ENCODE measurements at places on chromosomes 5 and 9.

- no peak for DNase-seq
These were observed 289.8 kb upstream of the ANKRD55 start for GRCh38 chr5:56522960-56523359.

DNA sequence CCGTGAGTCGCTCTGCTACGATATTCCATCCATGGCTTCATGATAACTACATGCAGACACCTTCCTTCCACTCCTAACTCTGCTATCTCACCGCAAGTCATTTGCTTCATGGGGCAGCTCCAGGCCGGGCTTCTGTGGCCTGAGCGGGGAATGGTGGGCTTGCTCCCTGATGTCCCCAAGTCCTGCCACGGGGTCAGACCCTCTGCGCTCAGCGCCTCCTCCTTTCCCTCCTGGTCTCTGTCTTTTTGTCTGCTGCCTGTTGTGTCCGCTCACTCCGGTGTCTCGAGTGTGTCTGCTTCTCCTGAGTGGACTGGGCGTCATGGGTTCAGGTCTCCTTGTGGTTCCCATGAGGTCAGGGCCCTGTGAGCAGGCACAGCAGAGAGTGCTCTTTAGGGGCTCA, 139.6 kb downstream of the CACNA1B start:
- DNase-seq: no peak

GRCh38 chr9:21030389-21031035, 928 bp downstream of the HACD4 start:
- no peak for DNase-seq

- DNase-seq: no peak
These were observed 46.9 kb downstream of the HACD4 start for GRCh38 chr9:20984506-20984905.

GRCh38 chr9:121301881-121302286, 33.9 kb downstream of the GSN start:
- DNase-seq: no peak

DNA sequence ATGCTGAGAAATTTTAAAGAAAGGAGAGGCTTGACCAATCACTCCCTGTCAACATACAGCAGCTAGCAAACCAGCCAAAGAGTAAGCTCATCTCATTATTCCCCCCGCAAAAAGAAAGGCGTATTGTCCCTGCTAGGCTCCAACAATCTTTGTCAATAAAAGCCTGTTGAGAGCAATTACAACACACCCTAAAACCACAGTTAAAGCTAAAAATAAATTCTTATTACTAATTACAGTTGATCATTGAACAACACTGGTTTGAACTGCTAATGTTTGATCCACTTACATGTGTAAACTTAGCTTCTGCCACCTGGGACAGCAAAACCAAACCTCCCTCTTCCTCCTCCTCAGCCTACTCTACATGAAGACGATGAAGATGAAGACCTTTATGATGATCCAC, 151.2 kb downstream of the TSSK1B start:
- no peak for DNase-seq

GRCh38 chr9:92669527-92669889, 423 bp downstream of the IPPK start:
- peak; percentile 24 for DNase-seq

DNA sequence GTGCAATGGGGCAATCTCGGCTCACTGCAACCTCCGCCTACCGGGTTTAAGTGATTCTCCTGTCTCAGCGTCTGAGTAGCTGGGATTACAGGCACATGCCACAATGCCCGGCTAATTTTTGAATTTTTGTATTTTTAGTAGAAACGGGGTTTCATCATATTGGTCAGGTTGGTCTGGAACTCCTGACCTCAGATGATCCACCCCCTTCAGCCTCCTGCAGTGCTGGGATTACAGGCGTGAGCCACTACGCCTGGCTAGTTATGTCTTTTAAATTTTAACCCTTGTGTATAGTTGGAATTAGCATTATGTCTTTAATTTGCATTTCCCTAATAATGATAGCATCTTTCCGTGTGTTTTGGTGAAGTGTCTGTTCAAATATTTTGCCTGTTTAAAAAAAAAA, 11.5 kb downstream of the GPBP1 start:
- no peak for DNase-seq

DNA sequence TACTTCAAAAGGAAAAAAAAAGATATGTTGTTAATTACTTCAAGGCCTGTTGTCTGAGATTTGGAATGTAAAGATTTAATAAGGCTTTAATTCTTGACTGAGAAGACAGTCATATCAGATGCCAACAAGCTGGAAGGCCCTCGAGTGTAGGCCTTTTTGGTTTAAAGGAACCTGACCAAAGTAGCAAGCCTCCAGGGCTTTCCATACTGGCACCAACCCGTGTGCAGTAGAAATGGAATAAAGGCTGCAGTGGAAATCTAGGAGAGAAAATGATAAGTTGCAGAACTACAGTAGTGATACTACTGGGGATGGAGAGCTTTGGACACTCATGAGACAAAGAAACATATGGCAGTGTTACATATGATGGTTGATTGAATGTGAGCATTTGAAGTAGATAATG, 358.0 kb downstream of the TAF11L14 start:
- no peak for DNase-seq

GRCh38 chr9:90100014-90100413, 495.2 kb downstream of the GADD45G start:
- no peak for DNase-seq

DNA sequence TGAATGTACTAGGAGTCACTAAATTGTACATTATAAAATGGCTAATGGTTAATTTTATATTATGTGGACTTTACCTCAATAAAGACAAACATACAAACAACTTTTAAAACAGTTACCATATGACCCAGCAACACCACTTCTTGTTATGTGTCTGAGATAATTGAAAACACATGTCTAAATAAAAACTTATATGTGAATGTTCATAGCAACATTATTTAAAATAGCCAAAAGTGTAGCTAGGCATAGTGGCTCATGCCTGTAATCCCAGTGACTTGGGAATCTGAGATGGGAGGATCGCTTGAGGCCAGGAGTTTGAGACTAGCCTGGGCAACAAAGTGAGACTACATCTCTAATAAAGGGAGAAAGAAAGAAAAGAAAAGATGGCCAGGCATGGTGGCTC, 22.9 kb downstream of the SLC35A4 start:
- no peak for DNase-seq

DNA sequence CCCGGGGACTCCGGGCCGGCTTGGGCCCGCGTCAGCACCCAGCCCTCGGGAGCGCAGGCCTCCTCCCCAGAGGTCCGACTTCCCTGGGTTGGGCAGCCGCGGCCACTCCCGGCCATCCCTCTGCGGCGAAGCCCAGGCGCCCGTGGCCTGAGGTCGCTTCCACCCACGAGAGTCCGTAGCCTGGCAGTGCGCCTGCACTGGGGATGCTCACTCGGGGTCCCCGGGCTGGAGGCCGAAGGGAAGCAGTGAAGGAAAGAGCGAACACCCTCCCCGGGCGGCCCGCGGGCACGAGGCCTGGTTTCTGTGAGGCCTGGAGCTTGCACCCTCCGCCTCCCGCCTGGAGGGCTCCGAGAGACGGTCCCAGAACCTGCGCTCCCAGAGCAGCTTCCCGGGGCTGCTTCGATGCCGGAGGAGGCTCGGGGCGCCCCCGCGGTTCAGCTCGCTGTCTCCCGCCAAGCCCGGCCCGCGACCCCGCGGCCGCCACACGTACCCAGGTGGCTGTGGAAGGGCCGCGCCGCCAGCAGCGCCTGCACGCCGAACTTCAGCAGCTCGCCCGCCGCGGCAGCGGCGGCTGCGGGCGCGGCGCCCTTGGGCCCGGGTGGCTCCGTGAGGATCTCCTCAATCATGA, 607 bp downstream of the BARX1 start:
- DNase-seq: no peak

DNA sequence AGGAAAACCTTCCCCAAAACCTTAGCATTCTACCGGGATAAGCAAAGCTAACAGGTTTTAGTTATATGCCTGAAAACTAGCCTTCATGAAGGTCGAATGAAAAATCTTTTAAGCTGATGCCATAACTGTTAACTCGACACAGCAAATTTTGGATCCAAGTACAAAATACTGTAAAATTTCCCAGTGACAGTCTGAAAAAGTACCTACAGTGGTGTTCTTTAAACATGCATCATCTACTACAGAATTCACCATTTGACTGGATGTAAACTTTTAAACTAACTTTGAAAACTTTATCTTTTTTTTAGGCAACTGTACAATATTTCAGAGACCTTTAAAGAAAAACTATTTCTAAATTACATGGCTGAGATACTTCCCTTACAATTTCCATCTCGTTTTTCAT, 791 bp downstream of the RAPGEF6 start:
- DNase-seq: no peak

DNA sequence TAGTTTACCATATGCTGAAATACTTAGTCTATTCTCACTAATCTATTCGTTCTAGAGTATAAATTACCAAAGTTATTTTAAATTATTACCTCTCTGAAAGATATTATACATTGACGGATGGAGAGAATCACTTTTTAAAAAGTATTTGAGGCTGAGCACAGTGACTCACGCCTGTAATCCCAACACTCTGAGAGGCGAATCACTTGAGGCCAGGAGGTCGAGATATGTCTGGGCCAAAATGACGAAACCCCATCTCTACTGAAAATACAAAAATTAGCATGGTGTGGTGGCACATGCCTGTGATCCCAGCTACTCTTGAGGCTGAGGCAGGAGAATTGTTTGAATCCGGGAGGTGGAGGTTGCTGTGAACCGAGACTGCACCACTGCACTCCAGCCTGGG, 64.0 kb upstream of the SPATA31C2 start:
- DNase-seq: no peak

- DNase-seq: peak; percentile 19
These were observed 857 bp downstream of the FAM169A start for GRCh38 chr5:74865256-74865803.

DNA sequence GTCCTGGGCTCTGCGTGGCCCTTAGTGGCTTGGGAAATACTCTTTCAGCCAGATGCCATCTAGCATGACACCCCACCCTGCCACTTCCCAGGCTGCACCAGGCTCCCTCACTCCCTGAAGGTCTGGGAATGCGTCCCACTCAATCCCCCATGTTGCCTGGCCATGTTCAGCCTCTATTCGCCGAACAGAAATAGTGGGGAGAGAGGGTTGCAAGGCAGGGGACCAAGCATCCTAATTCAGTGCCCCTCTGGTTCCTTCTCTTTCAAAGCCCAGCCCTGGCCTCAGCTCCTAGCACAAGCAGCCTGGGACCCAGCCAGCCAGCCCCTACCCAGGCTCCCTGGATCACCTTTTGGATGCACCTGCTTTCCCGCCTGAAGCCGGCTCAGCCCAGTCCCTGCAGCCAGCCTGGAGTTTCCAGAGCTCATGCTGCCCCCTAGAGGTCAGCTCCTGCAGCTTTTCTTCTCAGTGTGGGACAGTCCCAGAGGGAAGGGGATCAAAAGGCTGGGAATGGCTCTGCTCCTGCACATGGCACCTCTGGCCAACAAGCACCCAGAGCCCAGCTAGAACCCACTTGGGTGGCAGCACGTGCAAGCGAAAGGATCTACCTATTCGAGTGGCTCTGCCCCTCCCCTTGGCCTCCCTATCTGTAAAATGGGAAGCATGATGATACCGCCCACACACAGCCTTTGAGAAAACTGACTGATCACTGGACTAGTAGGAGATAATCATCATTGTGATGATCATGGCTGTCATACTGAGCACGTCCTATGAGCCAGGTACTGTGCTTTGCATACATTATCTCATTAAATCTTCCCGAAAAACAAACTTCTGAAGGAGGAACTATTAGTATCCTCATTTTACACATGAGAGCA, 48.7 kb upstream of the C5orf58 start:
- DNase-seq: peak; percentile 53

DNA sequence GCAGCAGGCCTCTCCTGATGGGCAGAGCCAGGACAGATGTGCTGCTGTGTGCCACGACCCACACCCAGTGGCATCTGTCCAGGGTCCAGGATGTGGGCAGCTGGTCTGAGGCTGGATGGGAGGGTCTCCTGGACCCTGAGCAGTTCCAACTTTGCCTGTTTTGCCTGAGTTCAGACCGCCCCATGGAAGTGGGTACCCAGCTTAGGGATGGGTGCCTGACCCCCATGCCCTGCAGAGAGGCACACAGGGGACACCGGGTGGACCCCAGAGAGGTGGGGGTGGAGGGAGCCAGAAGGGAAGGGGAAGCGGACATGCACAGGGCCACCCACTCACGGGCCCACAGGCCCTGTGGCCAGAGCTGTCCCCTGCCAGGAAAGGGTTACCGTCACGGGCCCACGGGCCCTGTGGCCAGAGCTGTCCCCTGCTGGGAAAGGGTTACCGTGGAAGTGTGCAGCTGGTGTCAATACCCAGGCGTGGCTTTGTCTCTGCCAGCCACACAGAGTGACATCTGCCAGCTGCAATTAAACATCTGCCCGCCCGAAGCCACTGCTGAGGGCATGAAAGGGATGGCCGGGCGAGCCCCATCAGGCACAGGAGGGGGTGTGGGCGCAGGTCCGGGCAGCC, 50.0 kb downstream of the NACC2 start:
- DNase-seq: no peak

DNA sequence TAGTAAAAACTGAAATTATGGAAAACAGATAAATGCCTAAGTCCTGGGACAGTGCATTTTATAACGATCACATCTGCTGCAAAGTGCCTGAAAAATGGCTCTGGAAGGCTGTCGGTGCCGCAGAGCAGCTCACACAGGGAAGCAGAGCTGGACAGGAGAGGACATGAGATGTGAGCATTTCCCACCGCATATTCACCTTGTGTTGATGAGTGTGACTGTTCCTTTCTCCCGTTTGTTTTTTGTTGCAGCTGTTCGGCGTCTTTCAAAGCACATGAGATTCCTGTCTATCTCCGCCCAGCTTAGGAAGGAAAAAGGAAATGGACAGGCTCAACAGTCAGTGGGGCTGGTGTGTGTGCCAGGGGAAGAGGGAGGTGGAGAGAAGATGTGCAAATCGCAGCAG, 164.9 kb upstream of the SEMA6A start:
- no peak for DNase-seq

DNA sequence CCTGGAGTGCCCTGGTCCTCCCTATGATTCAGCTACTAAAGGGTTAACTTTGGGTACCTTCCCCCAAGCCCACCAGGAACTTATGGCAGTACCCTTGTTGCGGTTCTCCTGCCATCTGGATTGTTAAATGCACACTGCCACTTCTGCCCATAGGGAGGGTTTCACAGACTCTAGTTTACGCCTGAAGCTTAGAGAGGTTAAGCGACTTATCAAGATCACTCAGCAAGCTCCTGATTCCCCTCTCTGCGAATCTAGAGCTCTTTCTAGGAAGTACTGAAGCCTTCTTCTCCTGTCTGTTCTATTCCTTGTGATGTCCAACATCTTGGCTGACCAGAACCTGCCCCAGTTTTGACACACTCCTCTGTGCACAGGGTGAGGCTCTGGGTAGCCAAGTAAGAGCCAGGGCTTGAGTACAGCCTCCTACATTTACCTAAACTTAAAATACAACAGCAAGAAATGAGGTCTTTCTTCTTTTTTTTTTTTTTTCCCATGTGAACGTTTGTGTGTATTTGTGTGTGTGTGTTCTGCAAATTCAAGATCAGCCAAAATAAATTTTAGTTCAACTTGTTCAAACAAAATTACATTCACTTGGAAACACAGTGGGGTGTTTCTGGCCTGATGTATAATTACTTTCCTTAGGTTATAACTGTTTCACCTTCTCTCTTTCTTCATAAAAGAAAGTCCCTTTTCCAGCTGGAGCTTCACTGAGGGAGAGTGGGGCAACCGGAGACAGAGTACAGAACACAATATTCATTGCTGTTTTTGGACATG, 28.7 kb upstream of the KLF4 start:
- DNase-seq: no peak
